Psoas muscle (tissue), 8 donors: ENCODE measurements at places on chromosomes 7 and 10.

DNA sequence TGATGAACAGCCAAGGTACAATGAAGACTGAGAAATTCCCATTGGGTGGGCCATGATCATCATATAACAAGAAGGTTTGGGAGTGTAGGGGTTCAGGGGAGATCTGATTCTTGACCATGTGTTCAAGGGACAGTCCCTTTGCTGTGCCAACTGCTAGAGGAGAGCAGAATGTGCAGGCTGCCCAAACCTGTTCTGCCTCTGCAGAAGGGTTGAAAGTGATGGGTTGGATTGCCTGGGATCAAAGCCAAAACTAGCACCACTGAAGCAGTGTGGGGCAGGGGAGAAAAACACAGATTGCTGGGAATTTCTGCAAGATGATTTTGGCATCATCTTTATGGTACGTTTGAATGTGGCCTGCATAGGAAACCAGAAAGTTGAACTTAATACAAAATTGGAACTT lies 303.9 kb downstream of the OTUD1 start:
- no peak for DNase-seq

DNA sequence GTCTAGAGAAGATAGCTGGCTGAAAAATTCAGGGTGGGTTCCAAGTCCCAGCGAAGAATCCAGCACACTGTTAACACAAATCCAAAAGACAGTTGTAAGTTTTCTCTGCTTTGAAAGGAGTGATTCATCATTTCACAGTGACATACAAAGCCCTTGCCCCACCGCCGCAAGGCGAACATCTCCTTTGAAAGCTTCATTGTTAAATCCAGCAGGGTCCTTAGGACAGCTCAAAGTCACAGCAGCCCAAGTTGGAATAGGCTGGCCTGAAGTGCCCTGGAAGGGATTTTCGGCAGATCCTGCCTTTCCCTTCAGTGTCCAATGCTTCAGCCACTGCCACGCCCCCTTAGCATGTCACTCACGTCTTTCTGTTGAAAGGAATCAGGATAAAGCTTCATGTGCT lies 526.1 kb downstream of the CALN1 start:
- no peak for DNase-seq

DNA sequence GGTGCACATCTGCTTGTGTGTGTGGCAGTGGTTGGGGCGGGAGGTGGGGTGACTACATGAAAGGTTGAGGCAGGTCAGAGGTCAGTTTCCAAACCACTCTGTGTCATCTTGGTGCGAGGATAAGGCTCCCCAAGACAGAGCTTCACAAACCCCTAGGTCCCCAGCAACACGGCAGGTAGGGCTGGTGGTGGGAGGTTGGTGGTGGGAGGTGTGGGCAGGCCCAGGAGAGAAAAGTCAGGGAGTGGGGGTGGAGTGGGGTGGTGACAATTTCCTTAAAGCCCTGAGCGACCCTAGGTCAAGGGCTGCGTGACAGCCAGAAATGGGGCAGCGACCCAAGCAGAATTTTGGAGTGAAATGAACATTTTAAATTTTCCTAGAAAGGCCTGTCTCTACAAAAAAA lies 1.6 kb upstream of the STRA8 start:
- no peak for DNase-seq

DNA sequence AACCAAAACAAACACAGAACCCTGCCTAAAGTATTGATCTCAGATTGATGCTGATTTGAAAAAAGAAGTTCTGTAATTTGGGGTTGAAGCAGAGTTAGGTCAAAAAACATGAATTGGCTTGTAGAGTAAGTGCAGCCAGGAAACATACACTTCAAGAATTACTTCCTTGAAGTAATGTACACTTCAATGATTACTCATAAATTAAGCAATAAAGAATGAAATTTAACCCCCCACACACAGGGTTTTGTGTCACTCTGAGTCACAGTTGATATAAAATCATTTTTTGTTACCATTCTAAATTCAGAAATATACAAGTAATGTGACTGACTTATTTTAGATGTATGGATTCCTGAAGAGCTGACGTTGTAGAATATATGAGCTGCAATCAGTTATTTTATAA lies 622.2 kb downstream of the POM121L12 start:
- DNase-seq: no peak

- no peak for DNase-seq
These were observed 12.3 kb downstream of the HUS1 start for GRCh38 chr7:47967123-47967522.

- DNase-seq: no peak
These were observed 159.3 kb upstream of the CNTNAP2 start for GRCh38 chr7:145957160-145957890.

DNA sequence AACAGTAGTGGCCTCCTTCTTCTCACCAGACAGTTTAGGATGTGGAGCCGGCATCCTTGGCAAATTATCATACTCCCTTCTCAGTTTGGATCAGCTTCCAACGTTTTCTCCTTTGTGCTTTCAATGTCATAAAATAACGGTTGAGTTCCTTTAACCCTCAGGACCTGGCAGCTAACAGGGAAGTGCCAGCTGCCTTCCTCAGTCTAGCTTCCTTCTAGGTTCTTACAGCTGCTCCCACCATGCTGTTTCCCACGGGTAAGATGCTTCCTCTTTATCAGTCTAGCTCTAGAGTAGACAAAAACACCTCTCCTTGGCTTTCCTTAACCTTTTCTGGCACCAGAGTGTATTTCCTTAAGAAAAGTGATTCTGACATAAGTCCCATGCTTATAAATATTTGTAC lies 33.2 kb downstream of the BLVRA start:
- DNase-seq: no peak
